Karpas-422 (cell line): ENCODE measurements at places on chromosomes 4 and X.
A peak's percentile ranks its signal among the peaks of the same experiment; 100 is the strongest.

- no peak for DNase-seq
Measured at GRCh38 chrX:10231461-10231860, 74.7 kb downstream of the CLCN4 start.

DNA sequence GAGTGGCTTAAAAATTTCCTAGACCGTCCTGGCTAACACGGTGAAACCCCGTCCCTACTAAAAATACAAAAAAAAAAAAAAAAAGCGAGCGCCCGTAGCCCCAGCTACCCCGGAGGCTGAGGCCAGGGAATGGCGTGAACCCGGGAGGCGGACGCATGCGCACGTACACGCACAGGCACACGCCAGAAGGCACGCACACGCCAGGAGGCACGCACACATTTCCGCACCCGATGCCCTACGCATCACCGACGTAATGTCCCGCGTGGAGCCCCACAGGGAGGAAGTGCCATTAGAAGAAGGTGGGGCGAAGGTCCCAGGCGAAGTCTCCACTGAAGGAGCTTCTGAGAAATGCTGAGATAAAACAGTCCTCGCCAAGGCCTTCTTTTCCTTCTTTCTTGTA, 41.4 kb downstream of the NLGN4X start:
- no peak for DNase-seq

DNA sequence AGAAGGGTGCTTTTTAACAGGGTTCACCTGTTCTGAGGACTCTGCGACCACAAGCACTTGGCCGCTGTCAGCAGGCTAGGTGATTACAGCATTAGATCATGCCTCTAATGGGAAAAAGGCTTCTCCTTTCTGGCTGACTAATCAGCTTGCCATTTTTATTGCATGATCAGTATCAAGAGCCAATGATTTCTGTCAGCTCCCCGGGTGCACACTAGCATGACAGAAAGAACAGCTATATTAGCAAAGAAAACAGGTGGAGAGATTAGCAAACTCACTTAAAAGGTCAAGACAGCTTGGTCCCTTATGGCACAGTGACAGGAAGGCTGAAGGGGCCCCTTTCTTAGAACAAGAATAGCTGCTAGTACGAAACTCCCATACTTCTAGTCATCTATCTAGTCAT, 170.0 kb downstream of the SMIM20 start:
- DNase-seq: no peak

GRCh38 chr4:187413564-187414358, 581.8 kb upstream of the ZFP42 start:
- DNase-seq: no peak

GRCh38 chr4:169030562-169030982, 20.5 kb upstream of the CBR4 start:
- DNase-seq: no peak

GRCh38 chr4:1557221-1557597, 126.9 kb downstream of the FAM53A start:
- DNase-seq: no peak

GRCh38 chr4:41506130-41506529, 31.8 kb upstream of the LIMCH1 start:
- no peak for DNase-seq

GRCh38 chr4:120491481-120491880, 424.8 kb upstream of the MAD2L1 start:
- DNase-seq: no peak

DNA sequence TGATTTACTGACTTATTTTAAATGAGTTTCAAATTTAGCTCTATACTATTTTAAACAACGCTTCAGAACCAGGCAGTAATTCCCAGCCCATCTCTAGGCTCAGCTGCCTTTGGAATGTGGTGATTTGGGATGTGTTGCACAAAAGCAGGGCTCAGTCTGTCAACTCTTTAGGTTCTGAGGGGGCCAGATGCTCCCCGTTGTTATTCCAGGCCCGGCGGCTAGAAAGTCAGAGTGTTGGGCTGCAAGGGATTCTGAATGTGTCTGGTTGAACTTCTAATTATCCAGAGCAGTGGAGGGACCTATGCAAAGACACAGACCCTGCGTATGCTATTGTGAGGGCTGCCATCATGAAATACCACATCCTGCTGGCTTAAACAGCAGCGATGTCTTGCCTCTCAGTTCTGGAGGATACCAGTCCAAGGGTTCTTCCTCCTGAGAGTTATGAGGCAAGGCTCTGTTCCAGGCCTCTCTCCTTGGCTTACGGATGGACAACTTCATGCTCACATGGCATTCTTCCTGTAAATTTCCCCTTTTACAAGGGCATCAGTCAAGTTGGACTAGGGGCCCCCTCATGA, 123.2 kb upstream of the TRIM2 start:
- DNase-seq: no peak

GRCh38 chrX:34866646-34867045, 76.0 kb upstream of the FAM47B start:
- no peak for DNase-seq

GRCh38 chrX:63735882-63736281, 49.1 kb downstream of the ARHGEF9 start:
- no peak for DNase-seq

DNA sequence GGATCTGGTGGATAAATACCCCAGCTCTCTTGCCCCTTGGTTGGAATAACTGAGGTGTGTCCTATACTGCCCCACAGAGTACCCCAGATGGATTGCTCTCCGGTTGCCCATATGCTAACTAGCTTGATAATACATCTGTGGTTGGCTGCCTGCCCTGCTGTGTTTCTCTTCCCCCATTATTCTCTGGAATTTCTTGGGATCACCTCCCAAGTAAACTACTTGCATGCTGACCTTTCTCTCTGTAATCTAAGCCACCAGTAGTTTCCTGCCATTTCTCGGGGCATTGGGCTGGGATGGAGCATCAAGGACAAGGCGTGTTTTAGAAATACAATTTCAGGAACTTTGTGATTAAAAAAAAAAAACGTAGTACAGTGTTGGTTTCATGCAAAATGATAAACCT, 25.2 kb downstream of the PPP1R2C start:
- DNase-seq: peak; percentile 14

- DNase-seq: no peak
Measured at GRCh38 chr4:185480016-185480732, 8.6 kb upstream of the CCDC110 start.

GRCh38 chr4:1618438-1618837, 65.7 kb downstream of the FAM53A start:
- no peak for DNase-seq

GRCh38 chr4:152909901-152910300, 26.2 kb upstream of the FHDC1 start:
- DNase-seq: no peak

- peak; percentile 62 for DNase-seq
Measured at GRCh38 chr4:52658641-52659000, 480 bp downstream of the USP46 start.

- no peak for DNase-seq
Measured at GRCh38 chr4:186621959-186622553, 66.7 kb upstream of the MTNR1A start.
